ENCODE measurements at places on chromosomes 11 and 22. TPM values are rescaled to one million over a fixed set of nuclear protein-coding genes. Genes with fewer than 3 reads are reported as not detected.

Gene OR52E8
- polyA plus RNA-seq, result not detected

Gene MMP7
- not detected for polyA plus RNA-seq

Gene TSPO
- 548 TPM for polyA plus RNA-seq

Gene CCDC89
- polyA plus RNA-seq, result not detected

Gene GLB1L3
- 4.9 TPM for polyA plus RNA-seq

Gene ZNF214
- polyA plus RNA-seq, result not detected

Data from CD4-positive, alpha-beta memory T cell (primary cell).